Activated CD8-positive, alpha-beta T cell treated with anti-CD3 and anti-CD28 coated beads, Interleukin-2, amount 10 ng/mL, durations not matched to agents 7 days and 5 days (primary cell): ENCODE measurements at places on chromosomes 4 and X.

DNA sequence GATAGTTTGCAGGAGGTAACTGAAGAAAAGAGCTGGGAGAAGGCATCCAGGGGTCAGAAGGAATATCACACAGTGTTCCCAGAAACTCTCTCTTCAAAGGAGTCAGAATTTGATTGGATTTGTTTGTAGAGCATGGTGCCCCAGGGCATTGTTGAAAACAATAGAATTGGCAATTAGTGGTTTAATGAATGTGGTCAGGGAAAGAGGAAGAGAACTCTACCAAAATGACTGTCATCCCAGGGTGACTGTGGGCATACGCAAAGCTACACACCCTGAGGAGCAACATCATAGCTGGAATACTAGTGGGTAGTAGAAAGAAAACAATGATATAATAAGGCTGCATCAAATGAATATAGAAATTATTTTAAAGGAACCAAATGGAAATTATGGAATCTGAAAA lies 21.5 kb downstream of the TNIP2 start:
- no peak for DNase-seq

DNA sequence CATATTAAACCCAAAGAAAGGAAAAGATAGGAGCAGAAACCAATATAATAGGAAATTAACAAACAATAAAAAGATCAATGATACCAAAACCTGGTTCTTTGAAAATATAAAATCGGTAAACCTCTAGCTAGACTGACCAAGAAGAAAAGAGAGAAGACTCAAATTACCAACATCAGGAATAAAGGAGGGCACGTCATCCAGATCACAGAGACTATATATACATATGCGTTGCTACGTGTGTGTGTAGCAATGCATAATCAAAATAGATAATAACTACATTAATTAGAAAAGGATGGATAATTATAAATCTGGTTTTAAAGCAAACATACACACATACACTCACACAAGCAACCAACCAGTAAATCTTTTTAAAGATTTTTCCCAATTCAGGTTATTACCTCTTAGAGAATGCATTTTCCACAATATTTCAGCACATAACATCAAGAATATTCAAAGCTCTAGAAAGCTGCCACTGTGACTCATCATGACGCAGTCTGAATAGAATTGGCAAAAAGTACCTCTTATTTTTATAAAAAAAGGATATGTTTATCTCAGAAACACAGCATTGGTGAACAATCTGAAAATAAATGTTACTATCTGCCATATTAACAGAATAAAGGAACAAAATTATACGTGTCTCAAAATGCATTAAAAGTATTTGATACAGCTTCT lies 41.4 kb upstream of the USP9X start:
- DNase-seq: no peak

GRCh38 chr4:173013232-173013930 lies 155.2 kb upstream of the GALNT7 start:
- DNase-seq: peak; percentile 64

GRCh38 chrX:131734621-131735020 lies 190.7 kb downstream of the OR13H1 start:
- DNase-seq: no peak

DNA sequence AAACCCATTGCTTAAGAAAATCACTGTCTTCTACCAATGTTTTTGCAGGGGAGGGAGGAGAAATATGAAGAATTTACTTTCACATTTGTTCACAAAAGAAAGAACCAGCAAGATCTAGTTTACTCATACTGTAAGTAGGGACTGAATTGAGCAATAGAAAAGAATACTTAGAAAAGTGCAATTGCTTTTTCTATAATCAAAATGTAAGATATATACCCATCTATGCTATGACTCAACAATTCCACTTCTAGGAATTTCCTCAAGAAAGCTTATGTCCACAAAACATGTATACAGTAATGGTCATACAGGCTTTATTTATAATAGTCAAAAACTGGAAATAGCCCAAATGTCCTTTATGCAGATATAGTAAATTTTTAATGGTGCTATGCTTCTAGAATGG lies 196.4 kb downstream of the LRBA start:
- no peak for DNase-seq

DNA sequence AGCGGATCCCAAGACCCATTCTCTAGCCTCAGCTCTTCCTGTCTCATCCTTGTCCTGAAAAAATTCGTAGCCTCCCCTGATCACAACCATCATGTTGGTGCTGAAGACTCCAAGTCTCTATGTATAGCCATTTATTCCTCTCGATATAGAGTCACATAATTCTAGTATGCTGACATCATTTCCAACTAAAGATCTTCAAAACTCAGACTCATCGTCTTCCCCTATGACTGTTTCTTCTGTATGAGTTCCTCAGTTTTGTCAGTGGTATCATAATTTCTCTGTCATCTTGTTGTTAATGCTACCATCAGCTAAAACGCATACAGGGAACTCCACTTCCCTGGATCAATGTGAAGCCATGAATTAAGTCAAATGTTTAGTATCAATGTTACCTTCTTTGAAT lies 41.2 kb downstream of the UNC5C start:
- no peak for DNase-seq

DNA sequence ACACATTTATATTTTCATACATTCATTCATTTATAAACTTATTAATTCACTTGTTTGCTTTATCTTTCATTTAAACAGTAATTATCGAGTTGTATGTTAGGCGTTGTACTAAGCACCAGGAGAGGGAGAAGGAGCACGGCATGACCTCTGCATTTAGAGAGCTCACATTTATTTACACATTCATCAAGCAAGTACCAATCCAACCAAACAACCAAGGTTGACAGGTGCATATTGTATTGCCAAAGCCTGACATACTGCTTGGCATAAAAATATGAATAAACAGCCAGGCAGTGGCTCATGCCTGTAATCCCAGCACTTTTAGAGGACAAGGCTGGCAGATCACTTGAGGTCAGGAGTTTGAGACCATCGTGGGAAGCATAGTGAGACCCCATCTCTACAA lies 37.0 kb upstream of the CLNK start:
- DNase-seq: no peak

- no peak for DNase-seq
Measured at GRCh38 chrX:21509912-21510311, 135.7 kb downstream of the CNKSR2 start.

DNA sequence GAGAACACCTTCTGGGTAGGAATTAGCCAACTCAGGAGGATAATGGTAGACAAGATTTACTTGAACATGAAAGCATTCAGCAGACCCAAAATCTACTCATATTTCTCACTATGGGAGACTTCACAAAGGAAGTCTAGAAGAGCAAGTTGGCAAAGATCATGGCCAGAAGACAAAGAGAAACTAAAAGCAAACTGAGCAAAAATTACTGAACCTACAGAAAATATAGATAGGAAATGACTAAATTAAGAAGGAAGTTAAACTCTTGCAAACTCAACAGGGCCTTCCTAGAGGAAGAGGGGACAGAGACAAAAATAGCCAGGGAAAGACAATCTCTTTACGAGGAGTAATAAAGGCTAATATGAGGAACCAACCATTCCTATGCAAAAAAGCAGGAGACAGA lies 18.7 kb downstream of the CORIN start:
- DNase-seq: no peak

DNA sequence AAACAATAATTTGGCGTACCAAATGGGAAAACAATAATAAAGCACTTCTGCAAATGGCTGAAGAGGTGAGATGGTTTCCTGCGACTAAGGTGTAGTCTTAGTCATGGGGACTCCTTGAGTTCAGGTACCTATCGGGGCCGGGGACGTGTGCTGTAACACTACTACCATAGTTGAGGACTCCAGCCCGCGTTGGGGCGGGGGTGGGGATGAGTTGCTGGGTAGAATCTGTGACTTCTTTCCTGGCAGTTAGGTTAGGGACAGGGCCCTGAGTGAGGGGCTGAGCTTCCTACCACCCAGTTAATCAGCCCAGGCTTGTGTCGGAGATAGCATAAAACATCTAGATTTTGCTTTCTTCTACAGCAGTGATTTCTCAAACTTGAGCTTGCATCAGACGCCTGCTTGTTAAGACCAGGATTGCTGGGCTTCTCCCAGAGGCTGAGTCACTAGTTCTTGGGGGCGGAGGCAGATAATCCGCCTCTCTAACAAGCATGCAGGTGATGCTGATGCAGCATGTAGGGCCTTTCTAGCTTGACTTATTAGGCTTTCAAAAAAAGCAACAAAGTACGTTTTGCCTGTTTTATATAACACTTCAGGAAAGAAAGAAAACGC lies 30.2 kb downstream of the RBBP7 start:
- DNase-seq: no peak

- DNase-seq: no peak
Measured at GRCh38 chr4:81237791-81238190, 22.8 kb upstream of the PRKG2 start.

- DNase-seq: no peak
Measured at GRCh38 chr4:101158134-101158482, 189.2 kb downstream of the PPP3CA start.

GRCh38 chr4:3123181-3123671 lies 48.7 kb downstream of the HTT start:
- DNase-seq: no peak

DNA sequence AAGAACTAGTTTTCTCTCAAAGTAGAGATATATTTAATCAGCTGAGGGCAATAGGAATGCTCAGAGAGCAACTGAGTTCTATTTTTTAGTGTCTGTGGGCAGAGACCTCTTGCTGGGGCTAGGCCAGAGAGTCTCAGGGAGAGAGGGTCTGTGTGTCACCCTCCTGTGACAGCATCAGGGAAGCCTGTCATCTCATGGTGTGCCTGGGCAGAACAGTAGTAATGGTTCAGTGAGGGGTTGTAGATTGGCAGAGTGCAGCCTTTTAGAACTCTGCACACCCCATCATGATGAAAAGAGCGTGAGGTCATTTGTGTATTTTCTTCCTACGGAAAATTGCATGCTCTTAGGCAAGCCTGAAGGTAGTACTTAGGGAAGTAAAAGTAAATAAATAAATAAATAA lies 1396.5 kb upstream of the AGA start:
- no peak for DNase-seq

DNA sequence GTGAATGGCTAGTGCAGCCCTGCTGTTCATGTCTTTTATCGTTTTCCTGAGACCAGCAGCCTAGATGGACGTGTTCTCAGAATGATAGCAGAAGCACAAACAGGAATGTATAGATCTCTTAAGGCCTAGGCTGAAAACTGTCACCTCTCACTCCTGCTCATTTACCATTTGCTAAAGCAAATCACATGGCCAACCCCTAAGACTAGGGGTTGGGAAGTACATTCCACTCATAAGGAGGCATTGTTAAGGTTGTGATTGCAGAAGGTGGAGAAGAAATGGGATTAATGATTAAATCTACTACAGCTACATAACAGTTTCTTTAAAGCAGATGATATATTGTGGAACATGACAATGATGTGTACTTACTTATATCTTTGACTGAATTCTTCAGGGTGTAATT lies 536.8 kb upstream of the FTHL17 start:
- no peak for DNase-seq

DNA sequence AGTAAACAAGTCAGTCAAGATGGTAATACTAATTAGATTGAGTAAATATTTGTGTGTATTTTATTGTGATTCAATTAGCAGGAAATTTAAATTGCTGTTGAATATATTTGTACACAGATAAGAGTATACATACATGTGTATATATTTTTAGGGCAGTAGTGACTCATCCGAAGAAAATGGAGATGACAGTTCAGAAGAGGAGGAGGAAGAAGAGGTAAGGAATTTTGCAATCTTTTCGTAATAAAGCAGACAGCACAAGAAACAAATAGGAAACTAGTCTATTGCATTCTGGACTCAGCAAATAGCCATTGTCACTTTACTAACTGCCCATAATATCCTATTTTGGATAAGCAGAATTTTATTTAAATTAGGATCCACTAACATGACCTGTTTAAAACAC lies 6.6 kb downstream of the IBSP start:
- no peak for DNase-seq

- no peak for DNase-seq
Measured at GRCh38 chrX:27163236-27163635, 299.9 kb downstream of the PPP4R3C start.

DNA sequence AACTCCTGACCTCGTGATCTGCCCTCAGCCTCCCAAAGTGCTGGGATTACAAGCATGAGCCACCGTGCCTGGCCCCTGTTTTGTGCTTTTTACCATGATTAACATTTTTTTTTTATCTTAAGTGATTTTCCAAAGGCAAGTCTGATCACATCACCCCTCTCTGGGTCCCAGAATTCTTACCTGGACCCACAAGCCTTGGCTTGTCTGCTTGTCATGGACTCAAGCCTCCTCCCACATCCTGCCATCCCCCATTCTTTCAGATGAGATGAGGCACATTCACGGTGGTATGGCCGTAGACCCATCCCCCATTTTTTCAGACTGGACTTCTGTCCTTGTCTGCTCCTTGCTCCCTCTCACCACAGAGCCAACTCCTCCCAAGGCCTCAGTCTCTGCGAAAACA lies 55.3 kb downstream of the APLN start:
- DNase-seq: no peak

DNA sequence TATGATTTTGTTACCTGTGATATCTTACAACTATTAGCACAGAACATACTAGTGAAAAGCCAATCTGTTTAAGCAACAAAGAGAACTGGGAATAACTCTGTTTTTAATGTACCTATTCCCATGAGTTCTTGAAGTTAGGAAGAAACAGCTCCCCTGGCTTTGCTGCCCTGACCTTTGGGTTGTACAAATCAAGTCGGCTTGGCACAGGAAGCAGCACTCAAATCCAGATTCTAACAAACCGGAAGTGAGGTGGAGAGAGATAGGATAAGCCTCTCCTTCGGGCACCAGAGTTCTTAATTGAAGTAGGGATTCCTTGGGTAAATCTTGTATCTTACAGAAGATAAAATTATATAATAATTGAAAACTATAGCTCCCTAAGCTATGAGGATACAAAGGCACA lies 144.8 kb upstream of the CPEB2 start:
- DNase-seq: no peak

- DNase-seq: no peak
Measured at GRCh38 chr4:184444215-184444952, 30.0 kb downstream of the IRF2 start.

DNA sequence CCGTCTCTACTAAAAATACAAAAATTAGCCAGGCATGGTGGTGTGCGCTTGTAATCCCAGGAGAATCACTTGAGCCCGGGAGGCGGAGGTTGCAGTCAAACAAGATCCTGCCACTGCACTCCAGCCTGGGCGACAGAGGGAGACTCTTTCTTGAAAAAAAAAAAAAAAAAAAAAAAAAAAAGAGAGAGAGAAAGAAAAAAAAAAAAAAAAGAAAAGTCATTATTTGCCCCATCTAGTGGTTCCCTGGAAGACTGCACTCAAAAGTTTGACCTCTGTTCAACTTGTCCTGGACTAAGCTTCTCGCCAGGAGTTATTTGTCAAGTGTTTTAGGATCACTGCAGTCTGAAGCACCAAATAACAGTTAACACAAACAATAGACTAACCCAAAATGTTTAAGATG lies 45.3 kb upstream of the KCTD8 start:
- no peak for DNase-seq

DNA sequence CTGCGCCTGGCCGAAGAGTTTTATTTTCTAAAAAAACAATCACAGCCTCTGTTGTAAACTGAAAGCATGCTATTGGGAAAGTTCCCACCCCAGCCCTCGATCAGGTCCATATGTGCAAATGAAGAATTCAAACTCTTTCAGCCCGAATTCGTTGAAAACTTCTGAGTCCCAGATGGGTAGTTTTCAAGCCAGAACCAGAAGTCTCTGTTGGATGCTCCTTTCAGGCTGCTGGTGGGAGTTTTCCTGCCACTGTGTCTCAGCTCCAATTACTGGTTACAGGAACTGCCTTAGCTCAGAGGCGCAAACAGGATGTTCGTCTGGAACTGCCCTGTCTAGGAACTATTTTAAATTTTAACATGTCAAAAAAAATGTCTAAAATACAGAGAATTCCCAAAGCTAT lies 9.3 kb upstream of the ALG13 start:
- DNase-seq: no peak

- DNase-seq: no peak
Measured at GRCh38 chrX:1283741-1284140, 15.1 kb downstream of the CSF2RA start.
